ENCODE measurements at places on chromosomes 4 and X.
A peak's percentile ranks its signal among the peaks of the same experiment; 100 is the strongest.

GRCh38 chr4:157824021-157824420 lies 348.8 kb downstream of the GASK1B start:
- DNase-seq, result no peak

GRCh38 chr4:156968479-156968984 lies 3.1 kb downstream of the PDGFC start:
- peak; percentile 69 for DNase-seq

GRCh38 chr4:128517096-128517738 lies 229.6 kb upstream of the PGRMC2 start:
- no peak for DNase-seq

GRCh38 chr4:146124023-146124680 lies 51.4 kb upstream of the LSM6 start:
- no peak for DNase-seq

- no peak for DNase-seq
These were observed 4.5 kb downstream of the NKX3-2 start for GRCh38 chr4:13539619-13540445.

- DNase-seq, result no peak
These were observed 22.7 kb downstream of the SCML1 start for GRCh38 chrX:17759990-17760389.

DNA sequence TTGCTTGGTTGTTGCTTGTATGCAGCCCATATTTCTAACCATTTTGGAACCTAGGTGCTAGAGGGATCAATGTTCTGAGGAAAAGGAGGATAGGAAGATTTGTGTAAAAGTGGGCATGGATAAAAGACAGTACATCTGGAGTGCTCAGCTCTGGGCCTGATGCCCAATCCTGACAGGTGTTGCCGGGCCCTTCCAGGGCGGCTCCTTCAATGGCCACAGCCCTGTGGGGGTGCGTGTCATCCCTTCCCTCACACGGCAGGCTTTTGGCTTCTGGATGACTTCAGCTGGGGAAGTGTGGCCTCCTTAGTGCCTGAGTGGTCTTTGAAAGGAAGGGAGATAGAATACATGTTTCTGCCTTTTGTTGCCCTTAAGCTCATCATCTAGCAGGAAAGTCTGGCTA lies 47.2 kb downstream of the NELFA start:
- no peak for DNase-seq

GRCh38 chrX:155757046-155757759 lies 123.9 kb upstream of the VAMP7 start:
- no peak for DNase-seq

- DNase-seq, result no peak
These were observed 15.9 kb downstream of the ZNF41 start for GRCh38 chrX:47467106-47467505.

- no peak for DNase-seq
These were observed 63.0 kb upstream of the ENPP6 start for GRCh38 chr4:184280591-184281071.
